ENCODE measurements at places on chromosomes 11 and 22.
A peak's percentile ranks its signal among the peaks of the same experiment; 100 is the strongest.

- H3K27ac ChIP-seq: no peak overlapping the region
- no peaks in the 10 kb centered on the region for H3K27me3 ChIP-seq
- no peak overlapping the region for H3K4me3 ChIP-seq
- H3K4me1 ChIP-seq: no peaks in the 10 kb centered on the region
- no peaks in the 10 kb centered on the region for H3K36me3 ChIP-seq
These were observed 76.4 kb downstream of the MPPED1 start for GRCh38 chr22:43488031-43488866.

DNA sequence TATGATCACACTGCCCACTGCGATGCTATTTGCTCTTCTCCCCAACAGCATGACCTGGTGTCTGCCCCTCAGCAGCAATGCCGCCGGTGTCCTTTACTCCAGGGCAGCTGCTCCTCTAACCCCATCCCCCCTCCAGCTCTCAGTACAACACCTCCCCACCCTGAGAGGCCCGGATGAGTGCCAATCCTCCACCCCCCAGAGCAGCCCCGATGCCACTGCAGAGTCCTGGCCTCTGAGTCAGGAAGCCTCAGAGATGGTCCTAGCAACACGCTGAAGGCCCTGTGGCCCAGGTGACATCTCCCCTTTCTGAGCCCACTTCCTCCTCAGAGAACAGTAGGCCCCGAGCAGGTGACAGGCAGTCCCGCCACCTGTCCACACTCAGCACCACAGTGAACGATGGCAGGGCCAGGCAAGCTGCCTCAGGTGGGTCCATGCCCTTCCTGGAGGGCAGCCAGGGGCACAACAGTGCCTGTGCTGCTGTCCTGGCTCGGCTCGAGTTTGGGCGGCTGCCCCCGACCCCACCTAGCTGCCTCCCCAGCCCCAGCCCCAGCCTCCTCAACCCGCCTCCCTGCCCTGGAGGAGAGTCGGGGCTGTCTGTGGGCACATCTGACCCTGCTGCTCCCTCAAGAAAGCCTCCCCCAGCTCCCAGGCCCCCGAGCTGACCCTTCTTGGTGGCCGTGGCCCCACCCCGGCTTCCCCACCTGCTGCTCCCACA, 3.9 kb upstream of the NDUFS8 start:
- peaks cover 8% of the 10 kb centered on the region for H3K4me1 ChIP-seq
- no peak overlapping the region for H3K27ac ChIP-seq
- H3K36me3 ChIP-seq: no peaks in the 10 kb centered on the region
- no peaks in the 10 kb centered on the region for H3K27me3 ChIP-seq

GRCh38 chr22:48256776-48257684, 1494.6 kb downstream of the TBC1D22A start:
- DNase-seq: no peak
- H3K4me1 ChIP-seq: no peaks in the 10 kb centered on the region
- no peak overlapping the region for H3K4me3 ChIP-seq
- H3K27me3 ChIP-seq: peaks cover 5% of the 10 kb centered on the region
- H3K27ac ChIP-seq: no peak overlapping the region
- no peaks in the 10 kb centered on the region for H3K36me3 ChIP-seq

DNA sequence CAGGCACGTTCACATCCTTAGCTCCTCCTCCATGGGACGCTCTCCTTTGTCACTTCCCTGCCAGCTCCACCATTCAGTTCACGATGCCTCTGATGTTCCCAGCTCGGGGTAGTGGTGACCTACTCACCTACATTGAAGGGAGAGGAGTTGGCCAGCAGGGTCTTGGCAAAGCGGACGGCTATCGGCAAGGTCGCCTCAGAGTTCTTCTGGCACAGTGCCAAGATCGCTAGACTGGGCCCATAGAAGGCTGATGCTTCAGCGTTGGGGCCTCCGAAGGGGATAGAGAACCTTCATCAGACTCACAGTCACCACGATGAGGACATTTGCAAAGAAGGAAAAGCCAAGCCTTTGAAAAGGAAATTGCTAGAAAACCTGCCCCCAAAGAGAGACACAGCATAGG, 3.0 kb downstream of the CBLIF start:
- no peaks in the 10 kb centered on the region for H3K36me3 ChIP-seq
- no peaks in the 10 kb centered on the region for H3K27me3 ChIP-seq
- H3K4me3 ChIP-seq: no peak overlapping the region
- H3K4me1 ChIP-seq: no peaks in the 10 kb centered on the region
- DNase-seq: no peak

GRCh38 chr11:86182976-86183584, 61.5 kb upstream of the EED start:
- no peaks in the 10 kb centered on the region for H3K27me3 ChIP-seq
- no peaks in the 10 kb centered on the region for H3K4me1 ChIP-seq
- no peak overlapping the region for H3K27ac ChIP-seq
- no peak overlapping the region for H3K4me3 ChIP-seq
- no peaks in the 10 kb centered on the region for H3K36me3 ChIP-seq
- peak; percentile 20 for DNase-seq

- H3K36me3 ChIP-seq: peaks cover 7% of the 10 kb centered on the region
- peak overlapping the region; percentile 96 for H3K27ac ChIP-seq
- H3K4me1 ChIP-seq: peaks cover 40% of the 10 kb centered on the region
These were observed 321 bp downstream of the RHBDD3 start for GRCh38 chr22:29267462-29267857.

DNA sequence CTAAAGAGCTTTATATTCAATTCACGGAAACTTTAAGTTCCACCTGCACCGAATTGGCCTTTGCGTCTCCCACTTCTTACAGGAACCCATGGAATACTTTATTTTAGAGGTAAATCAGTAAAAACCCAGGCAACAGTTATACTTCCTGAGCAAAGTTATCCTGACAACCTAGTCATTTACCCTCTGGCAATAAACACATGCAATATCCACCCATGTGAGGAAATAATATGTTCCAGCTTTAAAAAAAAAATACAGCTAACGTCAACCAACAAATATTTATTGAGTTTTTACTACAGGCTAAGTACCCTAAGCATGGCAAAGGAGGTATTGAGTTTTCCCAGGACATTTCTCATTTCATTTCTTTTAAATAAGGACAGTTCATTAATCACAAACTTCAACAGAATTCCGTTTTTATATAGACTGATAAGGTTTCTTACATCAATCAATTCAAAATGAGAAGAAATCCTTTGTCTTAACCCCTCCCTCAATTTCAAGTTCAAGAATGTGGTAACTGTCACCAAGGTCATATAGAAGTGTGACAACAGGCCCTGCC, 38.3 kb upstream of the CCDC34 start:
- DNase-seq: no peak
- H3K27me3 ChIP-seq: no peaks in the 10 kb centered on the region
- H3K4me3 ChIP-seq: no peak overlapping the region
- no peaks in the 10 kb centered on the region for H3K36me3 ChIP-seq

GRCh38 chr11:115144914-115145313, 359.3 kb downstream of the CADM1 start:
- no peaks in the 10 kb centered on the region for H3K27me3 ChIP-seq
- no peak overlapping the region for H3K27ac ChIP-seq
- no peaks in the 10 kb centered on the region for H3K36me3 ChIP-seq
- H3K4me3 ChIP-seq: no peak overlapping the region
- H3K4me1 ChIP-seq: no peaks in the 10 kb centered on the region
- no peak for DNase-seq

- peak; percentile 88 for DNase-seq
- H3K4me3 ChIP-seq: peak within 1 kb of the TSS; percentile 87
- peak within 1 kb of the TSS; percentile 84 for H3K27ac ChIP-seq
- peaks cover 51% of the 10 kb centered on the region for H3K4me1 ChIP-seq
- peaks cover 19% of the 10 kb centered on the region for H3K36me3 ChIP-seq
- no peaks in the 10 kb centered on the region for H3K27me3 ChIP-seq
These were observed at the start of gene SUN2 for GRCh38 chr22:38755911-38756532. SUN2 (minus strand) TSS chr22:38755998; CDS start chr22:38752628, 3,370 bp downstream.

DNA sequence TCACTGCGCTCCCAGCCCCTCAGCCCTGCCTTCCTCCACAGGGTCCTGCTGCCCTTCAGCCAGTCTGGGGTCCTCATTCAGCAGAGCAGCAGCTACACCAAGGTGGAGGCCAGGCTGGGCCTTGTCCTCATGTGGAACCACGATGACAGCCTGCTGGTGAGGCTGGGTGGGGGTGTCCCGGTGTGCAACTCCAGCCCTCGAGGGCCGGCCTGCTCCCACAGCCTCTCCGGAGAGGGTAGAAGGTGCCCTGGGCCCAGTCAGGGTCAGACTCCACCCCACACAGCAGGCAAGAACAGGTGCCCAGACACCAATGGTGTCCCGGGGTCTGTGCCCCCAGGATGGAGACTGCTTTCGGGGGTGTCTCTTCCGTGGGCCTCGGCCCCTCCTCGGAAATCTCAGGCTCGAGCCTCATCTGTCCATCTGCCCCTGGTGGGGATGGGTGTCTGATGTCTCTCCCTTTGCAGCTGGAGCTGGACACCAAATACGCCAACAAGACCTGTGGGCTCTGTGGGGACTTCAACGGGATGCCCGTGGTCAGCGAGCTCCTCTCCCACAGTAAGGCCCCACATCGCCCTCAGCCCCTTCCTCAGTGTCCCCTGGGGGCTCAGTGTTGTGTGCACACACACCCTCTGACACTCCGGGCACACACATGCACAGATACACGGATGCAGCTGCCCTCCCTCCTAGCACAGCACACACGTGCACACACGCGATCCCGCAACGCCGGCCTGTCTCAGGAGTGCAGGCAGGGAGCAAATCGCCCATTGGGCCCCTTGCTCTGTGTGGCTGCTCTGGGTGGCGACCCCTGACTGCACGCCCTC, 4.9 kb downstream of the MUC5AC start:
- H3K36me3 ChIP-seq: no peaks in the 10 kb centered on the region
- no peaks in the 10 kb centered on the region for H3K27me3 ChIP-seq
- H3K4me3 ChIP-seq: no peak overlapping the region
- H3K4me1 ChIP-seq: no peaks in the 10 kb centered on the region

- H3K36me3 ChIP-seq: peaks cover 18% of the 10 kb centered on the region
- peak overlapping the region; percentile 59 for H3K27ac ChIP-seq
- H3K27me3 ChIP-seq: no peaks in the 10 kb centered on the region
These were observed 9.0 kb downstream of the JAML start for GRCh38 chr11:118215765-118216164.

- H3K4me3 ChIP-seq: no peak overlapping the region
- no peaks in the 10 kb centered on the region for H3K4me1 ChIP-seq
- peaks cover 30% of the 10 kb centered on the region for H3K36me3 ChIP-seq
- no peak overlapping the region for H3K27ac ChIP-seq
- DNase-seq: no peak
These were observed 103.7 kb downstream of the PICALM start for GRCh38 chr11:85965202-85965601.

DNA sequence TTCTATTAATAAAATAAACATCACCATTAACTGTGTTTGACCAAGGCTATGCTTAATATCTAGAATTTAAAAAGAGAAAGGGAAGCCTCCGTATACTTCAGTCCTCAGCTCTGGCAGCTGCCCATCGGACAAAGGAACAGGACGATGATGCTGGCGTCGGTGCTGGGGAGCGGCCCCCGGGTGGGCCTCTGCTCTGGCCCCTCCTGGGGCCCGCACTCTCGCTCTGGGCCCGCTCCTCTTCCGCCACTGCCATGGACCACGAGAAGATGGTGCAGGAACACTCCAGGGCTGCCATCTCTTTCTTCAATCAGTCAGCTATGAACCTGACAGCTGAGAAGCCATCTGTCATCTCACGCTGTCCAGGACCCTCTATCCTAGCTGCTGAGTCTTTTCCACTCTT, 25.3 kb downstream of the PDHX start:
- H3K27me3 ChIP-seq: no peaks in the 10 kb centered on the region
- no peaks in the 10 kb centered on the region for H3K36me3 ChIP-seq
- no peak for DNase-seq
- no peak overlapping the region for H3K27ac ChIP-seq
- H3K4me1 ChIP-seq: no peaks in the 10 kb centered on the region

DNA sequence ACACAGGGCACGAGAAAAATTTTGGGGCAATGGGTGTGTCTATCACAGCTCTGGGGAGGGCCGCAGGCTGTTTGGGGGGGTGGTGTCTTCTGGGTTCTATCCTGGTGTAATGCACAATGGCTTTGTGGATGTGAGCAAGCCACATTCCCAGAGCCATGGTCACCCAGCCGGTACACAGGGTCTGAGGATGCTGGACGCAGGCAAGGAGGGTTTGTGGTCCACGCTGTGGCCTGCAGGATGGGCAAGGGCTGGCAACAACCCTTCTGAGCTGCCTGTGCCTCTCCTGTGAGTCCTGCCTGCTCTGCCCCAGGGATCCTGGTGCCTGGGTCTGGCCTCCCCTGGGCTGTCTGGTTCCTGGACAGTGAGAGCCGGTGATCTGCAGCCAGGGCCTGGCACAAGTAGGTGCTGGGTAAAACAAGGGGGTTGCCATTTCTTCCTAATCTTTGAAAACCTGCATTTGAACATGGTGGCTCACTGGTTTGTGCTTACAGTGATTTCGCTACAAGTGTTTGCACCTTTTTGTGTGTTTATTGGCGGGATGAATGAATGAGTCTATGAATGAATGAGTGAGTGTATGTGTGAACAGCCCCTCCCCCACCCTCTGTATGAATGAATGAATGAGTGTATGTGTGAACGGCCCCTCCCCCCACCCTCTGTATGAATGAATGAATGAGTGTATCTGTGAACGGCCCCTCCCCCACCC, 4.4 kb upstream of the MRPL23 start:
- no peaks in the 10 kb centered on the region for H3K27me3 ChIP-seq
- H3K4me3 ChIP-seq: no peak overlapping the region
- DNase-seq: no peak
- H3K4me1 ChIP-seq: no peaks in the 10 kb centered on the region
- no peak overlapping the region for H3K27ac ChIP-seq

DNA sequence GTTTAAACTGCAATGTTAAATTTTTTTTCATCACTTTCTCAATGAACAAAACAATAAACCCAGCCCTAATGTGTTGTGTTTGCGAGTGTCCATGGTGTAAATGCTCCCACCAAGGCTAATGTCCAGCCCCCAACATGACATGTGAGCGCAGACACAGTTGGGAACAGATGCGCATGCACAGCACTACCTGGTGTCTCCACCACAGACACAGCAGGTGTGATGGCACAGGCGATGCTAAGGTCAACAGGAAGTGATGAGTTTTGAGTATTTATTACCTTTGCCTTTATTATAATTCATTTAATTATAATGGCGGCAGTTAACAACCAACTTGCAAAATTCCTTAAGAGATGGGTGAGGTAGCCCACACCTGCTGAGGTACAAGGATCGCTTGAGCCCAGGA, 42.9 kb downstream of the MICAL3 start:
- no peak for DNase-seq
- no peaks in the 10 kb centered on the region for H3K36me3 ChIP-seq
- no peaks in the 10 kb centered on the region for H3K27me3 ChIP-seq
- H3K4me1 ChIP-seq: peaks cover 16% of the 10 kb centered on the region

DNA sequence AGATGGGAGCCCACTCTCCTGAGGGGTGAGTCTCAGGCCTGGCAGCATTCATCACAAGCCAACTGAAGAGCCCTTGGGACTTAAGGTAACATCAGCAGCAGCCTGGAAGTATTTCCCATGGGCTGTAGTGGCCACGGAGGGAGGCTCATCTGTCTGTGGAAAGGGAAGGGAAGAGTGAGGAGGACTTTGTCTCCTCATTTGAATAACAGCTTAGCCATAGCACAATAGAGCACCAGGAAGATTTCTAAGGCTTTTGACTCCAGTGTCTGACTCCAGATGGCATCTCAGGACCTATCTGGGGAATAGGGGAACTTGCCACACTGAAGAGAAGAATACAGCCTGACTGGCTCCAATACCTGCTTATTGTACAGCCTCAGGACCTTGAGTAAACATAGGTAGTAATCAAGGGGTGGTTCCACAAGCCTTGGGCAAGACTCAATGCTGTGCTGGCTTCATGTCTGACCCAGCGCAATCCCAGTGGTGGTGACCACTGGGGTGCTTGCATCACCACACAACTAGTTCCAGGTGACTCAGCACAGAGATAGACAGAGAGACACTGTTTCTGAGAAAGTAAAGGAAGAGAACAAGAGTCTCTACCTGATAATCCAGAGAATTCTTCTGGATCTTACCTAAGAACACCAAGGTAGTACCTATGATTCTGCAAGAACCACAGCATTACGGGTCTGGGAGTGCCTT, 510.5 kb upstream of the CCDC179 start:
- no peaks in the 10 kb centered on the region for H3K36me3 ChIP-seq
- H3K27me3 ChIP-seq: no peaks in the 10 kb centered on the region
- DNase-seq: no peak
- H3K4me1 ChIP-seq: no peaks in the 10 kb centered on the region
